ENCODE measurements at places on chromosomes 16 and 17. TPM values are rescaled to one million over a fixed set of nuclear protein-coding genes. Genes with fewer than 3 reads are reported as not detected.
A peak's percentile ranks its signal among the peaks of the same experiment; 100 is the strongest.

The UNKL gene
- 16.5 TPM for polyA plus RNA-seq

GRCh38 chr16:48511071-48511540 lies 98.9 kb downstream of the N4BP1 start:
- DNase-seq = no peak

GRCh38 chr16:56237451-56237930 lies 46.2 kb downstream of the GNAO1 start:
- no peak for DNase-seq

The ZFP3 gene
- polyA plus RNA-seq = 15.8 TPM

The EVI2A gene
- 3.7 TPM for polyA plus RNA-seq

DNA sequence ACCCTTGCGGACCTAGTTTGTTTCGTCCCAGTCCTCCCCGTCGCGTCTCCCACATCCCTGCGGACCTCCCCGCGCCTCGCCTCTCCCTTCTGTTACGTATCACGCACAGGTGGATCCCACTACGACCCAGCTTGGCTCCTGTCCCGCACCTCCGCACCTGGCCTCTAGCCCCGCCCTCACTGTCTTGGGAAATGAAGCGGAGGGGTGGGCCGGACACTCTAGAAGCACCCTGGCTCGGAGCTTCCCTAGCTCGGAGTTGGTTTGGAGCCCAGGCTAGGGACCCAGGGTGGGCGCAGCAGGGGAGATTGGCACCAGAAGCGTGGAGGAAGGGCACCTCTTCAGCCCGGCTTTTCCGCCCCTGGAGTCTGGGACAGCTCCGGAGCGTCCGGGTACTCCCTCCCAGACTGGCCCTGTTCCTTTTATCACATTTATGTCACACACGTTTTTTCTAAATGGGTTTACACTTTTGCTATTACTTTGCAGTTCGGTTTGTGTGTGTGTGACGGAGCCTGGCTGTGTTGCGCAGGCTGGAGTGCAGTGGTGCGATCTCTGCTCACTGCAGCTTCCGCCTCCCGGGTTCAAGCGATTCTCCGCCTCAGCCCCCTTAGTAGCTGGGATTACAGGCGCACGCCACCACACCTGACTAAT lies 1.4 kb upstream of the CEMP1 start:
- no peak for DNase-seq

DNA sequence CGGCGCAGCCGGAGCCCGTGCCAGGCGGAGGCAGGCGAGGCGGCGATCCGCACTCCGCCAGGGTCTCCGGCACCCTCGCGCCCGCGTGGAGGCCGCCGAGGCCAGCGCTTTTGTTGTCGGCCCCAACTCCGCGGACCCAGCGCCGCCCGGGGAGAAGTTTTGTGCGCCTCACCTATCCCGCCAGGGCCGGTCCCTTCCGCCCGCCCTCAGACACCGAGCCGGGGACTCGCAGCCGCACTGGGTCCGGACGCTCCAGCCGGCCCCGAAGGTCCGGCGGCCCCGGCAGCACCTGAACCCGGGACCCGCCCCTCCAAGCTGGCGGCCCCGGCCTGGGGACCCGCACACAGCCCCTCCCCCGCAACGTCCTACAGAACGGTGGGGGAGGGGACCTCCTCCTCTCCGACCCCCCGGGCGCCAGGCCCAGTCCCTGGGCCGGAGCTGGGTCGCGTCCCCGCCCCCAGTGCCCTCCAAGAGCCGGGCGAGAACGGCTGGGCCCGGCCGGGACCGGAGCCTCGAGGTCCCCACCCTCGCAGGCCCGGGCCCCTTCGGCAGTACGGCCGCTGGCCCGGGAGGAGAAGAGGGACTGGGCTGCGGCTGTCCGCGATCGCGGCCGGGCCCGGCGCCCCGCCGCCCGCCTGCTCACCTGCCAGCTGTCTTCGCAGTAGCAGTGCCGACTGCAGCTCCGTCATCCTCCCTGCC lies 698 bp downstream of the UBE2G1 start:
- peak; percentile 24 for DNase-seq
